ENCODE measurements at places on chromosomes 2 and 18.

DNA sequence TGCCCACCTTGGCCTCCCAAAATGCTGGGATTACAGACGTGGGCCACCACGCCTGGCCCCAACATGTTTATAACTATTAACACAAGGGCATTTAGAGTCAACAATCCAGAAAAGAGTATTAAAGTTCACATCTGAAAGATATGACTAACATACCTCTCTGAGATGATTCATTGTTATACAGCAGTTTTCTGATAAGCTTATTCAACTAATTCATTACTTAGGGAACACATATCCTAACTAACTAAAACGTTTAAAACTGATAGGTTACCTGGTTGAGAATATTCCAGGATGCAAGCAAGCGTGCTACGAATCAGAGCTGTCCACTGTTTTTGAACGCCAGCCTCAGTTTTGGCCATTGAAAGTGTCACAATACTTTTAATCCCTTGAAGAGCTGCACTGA is 34.0 kb upstream of the STRN start:
- peaks cover 44% of the 10 kb centered on the region for H3K36me3 ChIP-seq
- H3K4me1 ChIP-seq = no peaks in the 10 kb centered on the region
- no peak overlapping the region for H3K27ac ChIP-seq
- no peaks in the 10 kb centered on the region for H3K27me3 ChIP-seq
- no peak for DNase-seq
- H3K4me3 ChIP-seq = no peak overlapping the region

DNA sequence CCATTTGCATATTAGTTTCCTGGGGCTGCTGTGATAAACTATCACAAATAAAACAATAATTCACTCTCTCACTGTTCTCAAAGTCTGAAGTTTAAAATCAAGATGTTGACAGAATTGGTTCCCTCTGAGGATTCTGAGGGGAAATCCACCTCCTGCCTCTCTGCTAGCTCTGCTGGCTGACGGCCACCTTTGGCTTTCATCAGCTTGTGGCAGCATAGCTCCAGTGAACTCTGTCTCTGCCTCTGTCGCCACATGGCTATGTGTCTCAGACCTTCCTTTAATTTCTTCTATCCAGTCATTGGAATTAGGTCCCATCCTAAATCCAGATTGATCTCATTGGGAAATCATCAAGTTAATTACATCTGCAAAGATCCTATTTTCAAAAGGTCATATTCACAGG is 38.9 kb upstream of the TRIM43 start:
- no peak overlapping the region for H3K27ac ChIP-seq
- H3K4me3 ChIP-seq = no peak overlapping the region
- H3K36me3 ChIP-seq = no peaks in the 10 kb centered on the region

DNA sequence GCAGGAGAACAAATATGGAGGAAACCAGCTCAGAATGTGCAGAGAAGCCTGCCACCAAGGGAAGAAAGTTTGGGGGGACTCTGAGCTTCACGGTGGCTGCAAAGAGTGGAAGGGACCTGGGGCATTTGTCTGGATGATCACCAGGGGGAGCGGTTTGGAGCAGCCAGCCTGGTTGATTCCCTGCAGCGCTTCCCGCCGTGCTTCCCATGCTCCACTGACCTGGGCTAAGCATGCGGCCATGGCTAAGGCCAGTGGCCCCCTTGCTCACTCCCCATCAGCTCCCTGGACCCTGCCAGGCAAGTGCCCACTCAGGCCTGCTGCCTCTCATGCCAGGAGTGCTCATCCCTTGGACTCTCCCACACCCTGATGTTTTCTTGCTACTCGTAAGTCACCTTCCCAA is 27.0 kb downstream of the NTSR2 start:
- no peak for DNase-seq
- no peaks in the 10 kb centered on the region for H3K36me3 ChIP-seq
- H3K27me3 ChIP-seq = no peaks in the 10 kb centered on the region
- H3K4me1 ChIP-seq = no peaks in the 10 kb centered on the region
- H3K4me3 ChIP-seq = no peak overlapping the region

GRCh38 chr2:177038787-177039484 is 173.7 kb upstream of the HNRNPA3 start:
- H3K36me3 ChIP-seq = no peaks in the 10 kb centered on the region
- no peak overlapping the region for H3K27ac ChIP-seq
- no peaks in the 10 kb centered on the region for H3K4me1 ChIP-seq

GRCh38 chr2:23993736-23994269 is 16.1 kb upstream of the MFSD2B start:
- no peak for DNase-seq
- H3K36me3 ChIP-seq = peaks cover 8% of the 10 kb centered on the region
- H3K4me3 ChIP-seq = no peak overlapping the region
- H3K4me1 ChIP-seq = no peaks in the 10 kb centered on the region

GRCh38 chr18:78915446-78916008 is 64.1 kb upstream of the SALL3 start:
- H3K27me3 ChIP-seq = peaks cover 19% of the 10 kb centered on the region
- no peak overlapping the region for H3K4me3 ChIP-seq
- H3K36me3 ChIP-seq = no peaks in the 10 kb centered on the region
- no peak overlapping the region for H3K27ac ChIP-seq

GRCh38 chr2:64652231-64653108 is 1.2 kb downstream of the SERTAD2 start:
- DNase-seq = peak; percentile 46
- peaks cover 7% of the 10 kb centered on the region for H3K27me3 ChIP-seq
- H3K36me3 ChIP-seq = no peaks in the 10 kb centered on the region
- peaks cover 46% of the 10 kb centered on the region for H3K4me1 ChIP-seq
- peak overlapping the region; percentile 84 for H3K27ac ChIP-seq

- H3K27me3 ChIP-seq = no peaks in the 10 kb centered on the region
- no peak for DNase-seq
- peaks cover 5% of the 10 kb centered on the region for H3K4me1 ChIP-seq
Measured at GRCh38 chr2:9815844-9816279, 27.4 kb upstream of the TAF1B start.

GRCh38 chr2:213159768-213160167 is 8.4 kb upstream of the IKZF2 start:
- no peaks in the 10 kb centered on the region for H3K27me3 ChIP-seq
- H3K4me3 ChIP-seq = no peak overlapping the region
- peaks cover 28% of the 10 kb centered on the region for H3K4me1 ChIP-seq
- H3K27ac ChIP-seq = no peak overlapping the region
- DNase-seq = no peak

DNA sequence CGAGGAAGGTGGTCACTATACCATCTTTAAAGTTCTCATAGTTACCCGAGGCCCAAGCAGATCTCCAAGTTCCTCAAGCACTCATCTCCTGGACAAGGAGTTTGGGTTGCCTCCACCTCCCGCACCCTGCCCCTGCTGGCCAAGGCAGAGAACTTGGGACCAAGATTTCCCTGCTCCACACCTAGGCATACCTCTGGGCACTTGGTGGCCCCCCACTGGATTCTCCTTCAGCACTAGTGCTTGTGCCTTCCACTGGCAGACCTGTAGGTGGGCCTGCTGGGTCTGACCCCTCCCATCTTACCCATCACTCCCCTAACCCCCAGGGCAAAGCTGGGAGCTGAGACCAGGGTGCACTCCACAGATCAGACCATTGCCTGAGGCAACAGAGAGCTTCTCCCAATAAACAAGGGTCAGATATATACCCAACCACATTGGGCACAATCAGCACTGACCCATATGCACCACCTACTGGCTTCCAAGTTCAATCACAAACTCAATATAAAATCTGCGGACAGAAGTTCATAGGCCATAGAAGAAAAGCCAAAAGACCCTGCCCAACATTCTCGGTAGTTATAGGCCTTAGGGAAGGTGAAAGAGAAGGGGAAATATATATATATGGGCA is 244.2 kb downstream of the EXOC6B start:
- H3K4me3 ChIP-seq = no peak overlapping the region
- H3K27me3 ChIP-seq = no peaks in the 10 kb centered on the region
- H3K36me3 ChIP-seq = no peaks in the 10 kb centered on the region

DNA sequence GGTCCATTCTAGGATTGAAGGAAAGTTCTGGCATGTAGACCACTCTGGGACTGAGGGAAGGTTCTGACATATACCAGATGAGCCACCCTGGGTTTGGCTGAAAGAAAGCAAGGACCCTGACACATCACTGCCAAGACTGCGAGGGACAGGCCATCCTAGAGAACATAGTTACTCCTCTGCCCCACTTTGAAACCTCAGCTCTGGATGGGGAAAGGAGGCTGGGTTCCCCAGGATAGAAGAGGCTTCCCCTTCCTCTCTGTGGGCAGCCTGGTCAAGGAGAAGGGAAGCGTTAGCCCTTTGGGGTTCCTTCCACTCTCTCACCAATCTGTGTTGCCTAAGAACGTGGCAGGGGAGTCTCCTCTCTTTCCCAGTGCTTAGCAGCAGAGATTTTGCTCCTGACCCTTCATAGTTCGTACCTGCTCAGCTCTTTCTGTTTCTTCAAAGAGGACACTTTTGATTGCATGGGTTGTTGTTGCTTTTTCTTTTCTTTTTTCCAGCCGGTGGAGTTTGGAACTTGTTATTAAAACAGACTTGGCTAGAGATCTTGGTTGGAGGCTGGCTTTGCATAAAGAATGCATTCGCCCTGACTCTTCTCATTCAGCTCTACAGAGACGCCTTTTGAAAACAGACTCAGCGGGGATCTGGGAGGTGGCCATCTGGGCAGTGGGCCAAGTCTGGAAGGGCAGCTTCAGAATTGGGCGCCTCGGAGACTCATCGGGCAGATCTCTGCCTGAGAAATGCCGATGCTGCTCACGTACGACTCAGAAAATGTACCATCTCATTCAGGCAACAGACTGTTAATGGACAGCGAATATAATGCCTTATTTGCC is 166.1 kb downstream of the CLIP4 start:
- H3K27me3 ChIP-seq = peaks cover 9% of the 10 kb centered on the region
- DNase-seq = no peak
- H3K36me3 ChIP-seq = no peaks in the 10 kb centered on the region
- H3K27ac ChIP-seq = no peak overlapping the region
- no peaks in the 10 kb centered on the region for H3K4me1 ChIP-seq
- H3K4me3 ChIP-seq = no peak overlapping the region

DNA sequence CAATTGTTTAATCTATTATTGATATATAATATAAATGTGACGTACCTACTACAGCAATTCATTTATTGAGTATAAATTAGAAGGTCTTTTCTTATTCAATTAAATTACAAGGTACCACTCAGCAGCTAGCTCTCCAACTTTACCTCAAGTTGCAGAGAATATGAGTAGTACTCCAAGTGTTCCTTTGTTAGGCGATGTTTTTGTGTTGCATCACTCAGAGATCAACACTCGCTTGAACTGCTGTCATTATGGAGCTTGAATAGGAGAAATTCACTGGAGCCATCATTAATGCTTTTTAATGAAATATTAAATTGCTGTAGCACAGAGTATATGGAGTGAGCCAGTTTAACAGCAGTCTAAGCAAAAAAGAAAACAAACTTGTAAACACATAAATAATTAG is 320.0 kb downstream of the FSIP2 start:
- no peak for DNase-seq
- no peak overlapping the region for H3K27ac ChIP-seq
- H3K4me3 ChIP-seq = no peak overlapping the region
- no peaks in the 10 kb centered on the region for H3K27me3 ChIP-seq
- H3K4me1 ChIP-seq = no peaks in the 10 kb centered on the region

GRCh38 chr2:164368896-164369295 is 252.4 kb downstream of the GRB14 start:
- H3K4me1 ChIP-seq = no peaks in the 10 kb centered on the region
- DNase-seq = no peak
- no peaks in the 10 kb centered on the region for H3K36me3 ChIP-seq
- no peaks in the 10 kb centered on the region for H3K27me3 ChIP-seq
- no peak overlapping the region for H3K27ac ChIP-seq
- no peak overlapping the region for H3K4me3 ChIP-seq

DNA sequence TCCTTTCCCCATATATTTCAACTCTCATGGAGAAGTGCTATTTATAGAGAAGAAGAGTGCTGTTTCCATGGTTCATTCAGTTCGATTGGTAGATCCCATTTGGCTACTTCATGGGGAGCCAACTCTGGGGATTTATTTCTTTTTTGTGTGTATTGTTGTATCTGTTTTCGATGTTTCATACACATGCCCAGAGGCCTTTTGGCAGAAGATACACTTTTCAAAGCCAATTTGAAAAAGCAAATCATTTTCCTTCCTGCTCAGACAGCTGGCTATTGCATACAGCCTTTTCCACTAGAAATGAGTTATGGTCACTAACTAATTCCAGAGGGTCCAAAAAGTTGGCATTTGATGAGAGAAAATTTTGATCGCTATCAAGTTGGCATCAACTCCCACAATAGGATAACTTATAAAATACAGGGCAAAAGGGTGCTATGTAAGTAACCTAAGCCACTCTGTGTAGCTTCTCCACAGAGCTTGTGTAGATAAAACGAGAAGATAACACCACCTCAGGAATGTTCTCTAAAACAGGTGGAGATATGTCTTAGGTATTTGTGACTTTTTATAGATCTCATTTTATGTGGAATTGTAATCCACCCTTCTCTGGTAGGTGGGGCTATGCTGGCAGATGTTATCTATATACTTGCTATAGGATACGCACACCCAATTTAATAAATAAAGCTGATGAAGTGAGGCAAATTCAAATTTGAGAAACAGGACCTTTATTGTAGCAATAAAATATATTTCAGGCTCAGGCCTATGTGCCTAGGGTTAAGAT is 798.5 kb downstream of the SATB2 start:
- no peaks in the 10 kb centered on the region for H3K4me1 ChIP-seq
- H3K4me3 ChIP-seq = no peak overlapping the region
- no peak for DNase-seq
- no peak overlapping the region for H3K27ac ChIP-seq
- no peaks in the 10 kb centered on the region for H3K36me3 ChIP-seq

GRCh38 chr18:63320975-63321265 is 1.4 kb upstream of the BCL2 start:
- H3K36me3 ChIP-seq = peaks cover 12% of the 10 kb centered on the region
- H3K4me1 ChIP-seq = peaks cover 43% of the 10 kb centered on the region
- DNase-seq = no peak
- H3K27ac ChIP-seq = peak overlapping the region; percentile 90

- H3K27me3 ChIP-seq = peaks cover 5% of the 10 kb centered on the region
- H3K4me3 ChIP-seq = no peak overlapping the region
- peaks cover 2% of the 10 kb centered on the region for H3K4me1 ChIP-seq
- H3K36me3 ChIP-seq = no peaks in the 10 kb centered on the region
- no peak overlapping the region for H3K27ac ChIP-seq
Measured at GRCh38 chr18:36501100-36501499, 203.6 kb downstream of the FHOD3 start.

DNA sequence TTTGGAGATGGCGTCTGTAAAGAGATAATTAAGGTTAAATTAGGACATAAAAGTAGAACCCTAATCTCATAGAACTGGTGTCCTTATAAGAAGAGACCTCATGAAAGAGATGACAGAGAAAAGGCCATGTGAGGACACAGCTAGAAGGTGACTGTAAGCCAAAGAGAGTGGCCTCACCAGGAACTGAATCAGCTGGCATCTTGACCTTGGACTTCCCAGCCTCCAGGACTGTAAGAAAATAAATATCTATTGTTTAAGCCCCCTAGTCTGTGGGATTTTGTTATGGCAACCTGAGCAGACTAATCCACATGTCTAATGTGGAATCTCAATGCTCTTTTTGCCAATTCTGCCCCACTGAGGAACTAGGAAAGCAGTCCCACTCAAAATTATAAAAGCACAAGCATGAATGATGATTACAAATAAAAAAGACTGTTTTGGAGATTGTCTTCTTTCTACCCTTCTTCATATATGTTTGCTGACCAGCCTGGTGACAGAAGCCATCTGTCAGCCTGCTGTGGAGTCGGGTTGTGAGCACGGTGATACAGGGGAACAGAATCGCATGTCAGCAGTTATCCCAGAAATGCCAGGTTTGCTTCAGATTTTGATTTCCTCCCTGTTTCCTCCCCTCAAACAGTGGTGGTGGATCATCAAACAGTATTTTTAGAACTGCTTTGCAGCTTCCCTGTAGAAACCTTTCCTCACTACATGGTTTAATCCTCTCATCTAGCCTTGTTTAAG is 54.2 kb downstream of the INPP4A start:
- H3K27ac ChIP-seq = no peak overlapping the region
- H3K4me1 ChIP-seq = no peaks in the 10 kb centered on the region
- no peak overlapping the region for H3K4me3 ChIP-seq
- peaks cover 28% of the 10 kb centered on the region for H3K36me3 ChIP-seq
- no peak for DNase-seq
- H3K27me3 ChIP-seq = no peaks in the 10 kb centered on the region

All from DND-41 (cell line).